HT-29 (cell line): ENCODE measurements at places on chromosomes 12 and 14. TPM values are rescaled to one million over a fixed set of nuclear protein-coding genes. Genes with fewer than 3 reads are reported as not detected.
A peak's percentile ranks its signal among the peaks of the same experiment; 100 is the strongest.

DNA sequence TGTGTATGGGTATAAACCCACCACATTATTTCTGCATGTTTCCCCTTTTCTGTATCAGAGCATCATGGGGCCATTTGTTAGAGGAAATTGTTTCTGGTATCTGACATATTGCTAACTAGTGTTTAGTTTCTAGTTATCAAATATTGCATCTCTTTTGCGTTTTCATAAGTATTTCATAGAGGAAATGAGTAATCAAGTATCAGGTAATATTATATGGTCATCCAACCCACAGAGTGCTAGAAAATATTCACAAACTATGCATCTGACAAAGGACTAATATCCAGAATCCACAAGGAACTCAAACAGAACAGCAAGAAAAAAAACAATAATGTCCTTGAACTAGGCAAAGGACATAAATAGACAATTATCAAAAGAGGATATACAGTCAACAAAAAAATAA, 258.9 kb upstream of the LRIG3 start:
- no peak for DNase-seq

- no peak for DNase-seq
Measured at GRCh38 chr12:71610031-71610795, 53.4 kb downstream of the ZFC3H1 start.

GRCh38 chr12:116201908-116202307, 75.6 kb downstream of the MED13L start:
- DNase-seq, result no peak

DNA sequence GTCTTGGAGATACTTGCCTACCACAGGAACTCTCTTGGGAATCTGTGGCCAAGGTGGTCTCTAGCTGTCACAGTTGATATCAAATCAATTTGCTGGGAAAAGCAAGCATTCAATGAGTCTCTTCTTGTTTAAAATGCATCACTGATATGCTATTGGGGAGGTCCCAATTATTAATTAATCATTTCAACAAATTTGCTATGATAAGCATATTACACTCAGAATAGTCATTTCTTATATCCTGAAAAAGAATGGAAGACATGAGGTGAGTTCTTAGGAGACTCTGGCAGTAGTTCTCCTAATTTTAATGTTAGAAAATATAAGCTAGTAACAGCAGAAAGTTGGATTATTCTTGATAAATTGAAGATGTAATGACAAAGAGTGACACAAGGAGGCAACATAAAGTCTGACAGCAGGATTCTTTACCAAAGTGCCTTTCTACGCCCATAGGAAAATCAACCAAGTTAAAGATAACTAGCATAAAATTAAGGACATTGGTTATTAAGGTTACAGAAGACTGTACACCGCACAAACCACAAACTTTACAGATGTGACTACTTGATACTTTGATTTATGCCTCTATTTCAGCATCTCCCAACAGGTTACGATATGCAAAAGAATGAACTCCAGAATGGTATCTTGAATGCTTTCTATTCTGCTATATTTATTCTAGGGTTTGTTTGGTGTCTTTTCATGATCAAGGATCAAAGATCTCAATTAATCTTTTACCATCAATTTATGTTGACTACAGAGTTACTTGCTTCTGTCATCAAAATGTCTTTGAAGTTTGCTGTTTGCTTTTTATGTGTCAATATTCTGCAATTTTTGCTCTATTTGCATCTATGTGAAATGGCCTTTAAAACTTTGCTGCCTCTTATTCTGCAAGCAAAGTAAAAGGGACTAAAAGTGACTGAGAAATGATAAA, 349.6 kb upstream of the CLEC14A start:
- peak; percentile 4 for DNase-seq

- no peak for DNase-seq
Measured at GRCh38 chr14:100755649-100756048, 29.0 kb downstream of the DLK1 start.

GRCh38 chr12:98893675-98894411, 248.8 kb downstream of the APAF1 start:
- no peak for DNase-seq

DNA sequence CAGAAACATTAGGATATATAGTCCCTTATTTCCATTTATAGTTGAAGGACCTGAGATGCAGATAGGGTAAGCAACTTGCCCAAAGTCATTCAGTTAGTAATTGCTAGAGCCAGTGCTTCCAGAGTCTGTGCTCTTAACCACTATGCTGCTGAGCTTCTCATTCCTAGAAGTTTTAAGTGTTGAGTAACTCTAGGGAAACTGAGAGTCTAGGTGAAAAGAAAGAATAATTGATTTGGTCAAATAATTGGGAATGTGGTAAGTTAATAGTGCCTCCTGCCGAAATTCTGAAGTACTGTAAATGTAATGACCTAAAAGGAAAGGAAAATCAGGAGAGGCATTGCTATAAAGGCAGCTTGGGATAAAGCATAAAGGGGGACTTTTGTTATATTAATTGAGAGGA, 14.1 kb downstream of the PYROXD1 start:
- DNase-seq, result no peak

DNA sequence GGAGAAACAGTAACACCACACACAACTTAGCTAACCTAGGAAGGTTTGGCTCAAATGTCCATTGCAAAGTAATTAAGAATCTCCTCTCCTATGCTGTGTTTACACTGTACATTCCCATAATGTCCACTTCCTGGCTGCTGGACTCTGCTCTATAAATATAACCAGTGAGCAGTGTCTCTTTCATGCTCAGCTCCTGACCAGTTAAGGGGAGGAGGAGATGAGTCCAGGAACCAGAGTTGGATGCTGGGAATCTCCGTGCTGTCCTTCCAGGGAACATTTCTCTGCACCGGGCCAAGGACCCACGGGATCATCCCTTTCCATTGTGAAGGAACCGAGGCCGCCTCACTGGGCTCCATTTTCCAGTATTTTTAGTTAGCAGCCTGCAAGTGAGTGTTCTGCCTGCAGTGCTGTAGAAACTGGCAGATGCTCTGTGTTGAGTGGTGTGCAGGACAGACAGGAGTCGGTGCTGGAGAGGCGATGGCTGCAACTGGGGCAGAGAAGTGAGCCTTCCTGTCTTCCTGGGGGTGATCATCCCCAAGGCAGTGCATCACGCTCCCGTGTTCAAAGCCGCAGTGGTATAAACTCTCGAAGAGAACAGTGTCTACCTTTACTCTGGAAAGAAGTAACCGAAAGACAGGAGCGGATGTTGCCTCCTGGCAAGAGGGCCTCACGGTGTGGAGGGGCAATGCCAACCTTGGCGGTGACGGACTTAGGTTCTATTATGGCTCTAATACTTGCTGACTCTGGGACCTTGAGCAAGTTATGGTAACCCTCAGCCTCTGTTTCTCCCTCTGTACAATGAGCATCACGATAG, 195.5 kb downstream of the CACNA1C start:
- DNase-seq, result peak; percentile 1

ADCY4 gene
- total RNA-seq, result 1.6 and 2.9 TPM in 2 replicates

PTPRB gene
- 7.0 and 9.3 TPM in 2 replicates for total RNA-seq

PRKD1 gene
- total RNA-seq, result not detected in 2 replicates

PLEKHG7 gene
- total RNA-seq, result 0.13 and 0.65 TPM in 2 replicates

SPX gene
- total RNA-seq, result not detected in 2 replicates

PLBD1 gene
- 6.1 and 6.9 TPM in 2 replicates for total RNA-seq
